ENCODE measurements at places on chromosomes 7 and 10.

DNA sequence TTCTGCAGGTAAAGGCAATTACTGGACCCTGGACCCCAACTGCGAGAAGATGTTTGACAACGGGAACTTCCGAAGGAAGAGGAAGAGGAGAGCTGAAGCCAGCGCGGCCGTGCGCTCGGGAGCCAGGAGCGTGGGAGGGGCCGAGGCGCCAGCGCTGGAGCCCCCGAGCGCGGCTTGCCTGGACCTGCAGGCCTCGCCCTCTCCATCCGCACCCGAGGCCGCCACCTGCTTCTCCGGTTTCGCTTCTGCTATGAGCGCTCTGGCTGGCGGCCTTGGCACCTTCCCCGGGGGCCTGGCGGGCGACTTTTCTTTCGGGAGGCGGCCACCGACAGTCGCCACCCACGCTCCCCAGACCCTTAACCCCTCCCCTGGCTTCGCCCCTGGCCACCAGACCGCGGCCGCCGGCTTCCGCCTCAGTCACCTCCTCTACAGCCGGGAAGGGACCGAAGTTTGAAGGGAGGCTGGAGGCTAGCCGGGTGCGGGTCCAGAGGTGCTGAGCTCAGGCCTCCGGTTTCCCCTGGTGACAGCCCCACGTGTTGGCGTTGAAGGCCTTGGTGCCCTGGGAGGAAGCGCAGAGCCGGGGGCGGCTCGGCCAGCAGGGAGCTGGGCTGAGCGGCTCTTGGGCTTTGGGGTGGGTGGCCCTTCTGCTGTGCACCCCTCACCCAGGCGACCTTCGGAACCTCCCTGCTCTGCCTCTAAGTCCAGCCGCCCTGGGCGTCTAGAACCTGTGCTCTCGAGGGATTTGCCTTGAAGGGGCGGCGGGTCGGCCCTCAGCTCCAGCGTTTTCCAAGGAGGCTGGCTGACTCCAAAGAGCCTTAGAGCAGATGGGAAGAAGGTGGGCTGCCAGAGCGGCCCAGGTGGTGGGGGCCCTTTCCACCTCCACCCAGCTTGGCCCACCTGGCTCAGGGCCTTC lies 1.8 kb downstream of the FOXI2 start:
- no peak for DNase-seq

DNA sequence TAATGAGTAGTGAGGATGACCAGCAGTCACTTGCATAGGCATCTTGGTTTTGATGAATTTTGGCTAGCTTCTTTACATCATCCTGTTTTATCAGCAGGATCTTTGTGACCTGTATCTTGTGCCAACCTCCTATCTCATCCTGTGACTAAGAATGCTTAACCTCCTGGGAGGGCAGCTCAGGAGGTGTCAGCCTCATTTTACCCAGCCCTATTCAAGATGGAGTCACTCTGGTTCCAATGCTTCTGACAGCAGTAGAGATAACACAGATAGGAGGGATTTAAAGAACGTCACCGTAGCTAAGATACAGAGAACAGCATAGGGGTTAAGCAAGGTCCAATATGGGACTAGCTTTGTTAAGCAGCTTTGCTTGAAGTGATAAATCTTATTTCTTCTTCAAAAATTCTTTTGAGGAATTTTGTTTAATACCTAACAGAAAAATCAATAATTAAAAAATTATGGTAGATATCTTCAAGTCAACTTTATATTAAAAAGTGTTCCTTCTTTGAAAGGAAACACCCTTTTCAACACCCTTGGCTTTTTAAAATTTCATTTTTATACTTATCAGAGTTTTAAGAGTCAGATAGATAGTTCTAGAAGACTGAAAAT lies 39.9 kb downstream of the TMEM229A start:
- no peak for DNase-seq

- DNase-seq, result no peak
Measured at GRCh38 chr10:124849111-124849773, 47.6 kb downstream of the ABRAXAS2 start.

- DNase-seq, result no peak
Measured at GRCh38 chr10:15137636-15138035, 30.9 kb downstream of the NMT2 start.

GRCh38 chr10:33382921-33383713 lies 48.6 kb upstream of the NRP1 start:
- DNase-seq, result no peak

DNA sequence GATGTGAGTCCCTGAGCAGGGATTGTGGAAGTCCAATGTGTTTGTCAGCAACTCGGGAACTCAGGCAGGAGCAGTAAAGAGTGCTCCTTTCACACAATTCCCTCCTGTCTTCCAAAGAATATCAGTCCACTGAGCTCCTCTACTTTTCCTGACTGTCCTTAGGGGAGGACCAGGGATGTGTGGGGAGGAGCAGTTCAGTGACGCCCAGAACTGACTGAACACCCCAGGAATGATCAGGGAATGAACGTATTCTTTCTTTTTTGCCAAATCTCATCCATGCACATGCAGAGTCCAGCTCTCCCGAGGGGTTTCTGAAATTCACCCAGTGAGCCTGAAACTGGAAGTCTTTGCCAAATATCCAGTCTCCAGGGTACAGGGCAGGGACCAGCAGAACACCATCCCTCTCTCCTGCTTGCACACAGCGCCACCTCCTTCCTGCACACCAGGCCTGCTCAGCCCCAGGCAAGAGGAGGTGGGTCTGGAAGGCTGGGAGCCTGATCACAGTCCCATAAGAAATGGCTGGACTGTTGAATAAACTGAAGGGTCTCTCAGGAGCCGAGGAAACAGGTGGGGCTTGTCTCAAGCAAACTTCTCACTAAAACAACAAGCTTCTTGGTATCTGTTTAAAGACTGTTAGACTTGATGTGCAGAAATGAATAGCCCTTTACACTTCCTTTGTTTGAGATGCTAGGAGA lies 294.7 kb downstream of the C7orf25 start:
- no peak for DNase-seq

DNA sequence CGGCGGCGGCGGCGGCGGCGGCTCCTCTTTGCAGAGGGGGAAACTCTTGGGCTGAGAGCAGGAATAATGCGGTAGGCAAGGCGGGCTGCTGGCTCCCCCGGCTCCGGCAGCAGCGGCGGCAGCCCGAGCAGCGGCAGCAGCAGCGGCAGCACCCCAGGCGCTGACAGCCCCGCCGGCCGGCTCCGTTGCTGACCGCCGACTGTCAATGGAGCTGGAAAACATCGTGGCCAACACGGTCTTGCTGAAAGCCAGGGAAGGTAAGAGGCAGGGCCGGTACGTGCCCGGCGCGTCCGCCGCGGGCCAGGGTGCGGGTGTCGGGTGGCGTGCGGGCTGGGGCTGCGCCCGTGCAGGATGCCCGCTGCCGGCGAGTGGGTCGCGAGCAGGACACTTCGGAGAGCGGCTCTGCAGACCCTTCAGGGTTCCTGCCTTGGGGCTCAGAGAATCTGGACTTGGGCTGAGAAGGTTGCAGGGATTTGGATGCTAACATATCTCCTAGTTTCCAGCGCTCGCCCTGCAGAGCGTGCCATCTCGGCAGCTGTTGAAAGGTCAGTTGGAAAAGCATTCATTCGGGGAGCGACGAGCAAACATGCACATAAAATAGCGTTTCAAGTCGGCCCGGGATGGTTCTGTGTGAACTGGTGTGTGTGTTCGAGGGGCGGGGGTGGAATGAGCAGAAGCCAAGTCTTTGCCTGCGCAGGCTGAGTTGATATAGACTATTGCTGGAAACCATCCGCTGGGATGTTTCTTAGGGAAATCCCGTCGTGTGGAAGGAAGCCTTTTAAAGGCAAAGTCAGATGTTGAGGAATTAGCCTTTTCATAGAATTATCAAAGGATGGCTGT lies 562 bp downstream of the GRK5 start:
- peak; percentile 11 for DNase-seq

GRCh38 chr7:29987083-29987482 lies 2.5 kb downstream of the SCRN1 start:
- DNase-seq, result no peak

GRCh38 chr7:84583331-84583730 lies 388.7 kb upstream of the SEMA3A start:
- DNase-seq, result no peak

DNA sequence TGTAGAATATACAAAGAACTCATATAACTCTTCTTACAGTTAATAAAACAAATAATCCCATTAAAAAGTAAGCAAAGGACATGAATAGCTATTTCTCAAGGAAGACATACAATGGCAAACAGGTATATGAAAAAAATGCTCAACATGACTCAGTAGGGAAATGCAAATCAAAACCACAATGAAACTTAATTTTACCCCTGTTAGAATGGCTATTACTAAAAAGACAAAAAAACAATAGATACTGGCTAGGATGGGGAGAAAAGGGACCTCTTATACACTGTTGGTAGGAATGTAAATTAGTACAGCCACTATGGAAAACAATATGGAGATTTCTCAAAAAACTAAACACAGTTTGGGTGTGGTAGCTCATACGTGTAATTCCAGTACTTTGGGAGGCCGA lies 37.8 kb downstream of the HERPUD2 start:
- no peak for DNase-seq

- no peak for DNase-seq
Measured at GRCh38 chr7:85479918-85480643, 293.2 kb upstream of the SEMA3D start.

GRCh38 chr10:11336722-11337162 lies 274.7 kb downstream of the USP6NL start:
- DNase-seq, result no peak

DNA sequence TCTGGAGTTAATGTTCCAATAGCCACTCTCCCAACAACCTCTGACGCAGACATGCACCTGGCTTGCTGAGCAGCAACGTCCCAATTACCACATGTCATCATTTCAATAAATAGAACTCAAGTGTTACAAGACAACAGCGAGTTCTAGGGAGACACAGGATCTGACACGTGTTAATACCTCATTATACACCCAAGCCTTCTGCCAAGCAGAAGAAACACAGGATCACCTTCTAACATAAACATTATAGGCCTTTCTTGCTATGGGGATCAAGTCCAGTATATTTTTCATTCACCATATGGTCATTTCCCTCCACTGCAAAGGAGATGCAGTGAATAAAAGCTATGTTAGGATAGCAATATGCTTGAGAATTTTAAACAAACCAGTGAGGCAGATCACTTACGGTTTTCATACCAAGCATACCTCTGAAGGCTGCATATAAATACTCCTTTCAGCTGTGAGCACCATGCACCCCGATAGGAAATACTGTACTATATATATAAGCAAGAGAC lies 74.2 kb downstream of the JAZF1 start:
- DNase-seq, result no peak

GRCh38 chr7:102992938-102993717 lies 80.3 kb downstream of the LRRC17 start:
- no peak for DNase-seq

GRCh38 chr10:121128164-121128563 lies 277.0 kb downstream of the WDR11 start:
- DNase-seq, result no peak

DNA sequence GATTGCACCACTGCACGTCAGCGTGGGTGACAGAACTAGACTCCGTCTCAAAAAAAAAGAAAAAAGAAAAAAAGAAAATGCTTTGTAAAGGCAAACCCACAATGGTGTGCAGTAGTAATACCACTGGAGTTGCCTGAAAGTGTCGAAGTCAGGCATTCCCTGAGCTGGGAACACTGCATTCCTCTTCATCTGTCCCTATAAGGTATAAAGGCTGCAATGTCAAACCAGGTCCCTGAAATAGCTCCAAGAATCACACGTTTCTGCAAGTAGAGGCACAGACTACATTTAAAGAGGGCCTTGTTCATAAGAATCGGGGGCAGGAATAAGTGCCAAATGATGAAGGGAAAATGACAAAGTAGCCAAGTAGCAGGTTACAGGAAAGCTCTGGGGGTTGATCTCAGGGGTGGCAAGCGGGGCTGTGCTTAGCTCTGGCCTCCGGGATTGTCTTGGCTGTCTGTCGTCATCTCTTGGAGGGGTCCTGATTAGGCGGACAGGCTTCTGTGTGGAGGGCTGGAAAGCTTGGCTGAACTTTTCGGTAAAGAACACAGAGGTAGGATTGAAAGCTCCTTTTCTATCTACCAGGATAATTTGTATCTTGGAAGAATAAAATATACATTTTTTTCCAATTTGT lies 109.1 kb downstream of the PFKFB3 start:
- DNase-seq, result no peak

- no peak for DNase-seq
Measured at GRCh38 chr10:60098677-60099601, 192.6 kb upstream of the CCDC6 start.

GRCh38 chr7:522071-522950 lies 2.7 kb upstream of the PDGFA start:
- no peak for DNase-seq

DNA sequence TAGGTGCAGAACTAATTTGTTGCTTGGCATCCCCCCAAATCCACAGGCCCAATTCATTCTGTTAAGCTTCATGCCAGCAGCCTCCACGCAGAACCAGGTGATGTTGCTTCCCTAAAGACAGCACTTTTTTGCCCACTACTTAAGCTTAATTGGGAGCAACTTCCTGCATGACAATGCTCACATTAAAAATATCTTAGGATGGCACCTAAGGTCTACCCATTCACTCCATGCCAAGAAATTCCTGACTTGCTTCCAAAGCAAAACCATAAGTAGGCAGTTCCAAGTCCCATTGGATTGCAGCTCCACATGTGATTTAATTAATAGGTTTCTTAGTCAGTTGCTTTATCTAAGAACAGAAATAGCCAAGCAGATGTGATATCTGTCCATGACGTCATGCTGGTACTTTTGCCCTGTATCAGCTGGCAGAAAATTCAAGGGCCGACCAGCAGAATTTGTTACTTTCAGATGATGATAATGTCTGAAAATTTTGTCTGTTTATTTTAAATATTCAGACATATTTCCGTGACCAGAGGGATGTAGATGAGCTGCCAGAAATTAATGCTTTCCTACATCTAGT lies 325.5 kb downstream of the LHFPL3 start:
- DNase-seq, result no peak

DNA sequence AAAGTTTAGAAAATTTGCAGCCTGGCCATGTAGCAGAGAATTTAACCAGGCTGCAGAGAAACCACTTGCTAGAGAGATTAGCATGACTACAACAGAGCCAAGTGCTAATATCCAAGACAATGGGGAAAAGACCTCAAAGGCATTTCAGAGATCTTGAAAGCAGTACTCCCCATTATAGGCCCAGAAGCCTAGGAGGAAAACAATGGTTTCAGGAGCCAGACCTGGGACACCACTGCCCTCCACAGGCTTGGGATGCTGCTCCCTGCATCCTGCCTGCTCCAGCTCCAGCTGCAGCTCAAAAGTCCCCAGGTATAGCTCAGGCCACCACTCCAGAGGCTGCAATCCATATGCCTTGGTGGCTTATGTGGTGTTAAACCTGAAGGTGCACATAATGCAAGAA lies 101.5 kb upstream of the TMEM72 start:
- DNase-seq, result no peak

DNA sequence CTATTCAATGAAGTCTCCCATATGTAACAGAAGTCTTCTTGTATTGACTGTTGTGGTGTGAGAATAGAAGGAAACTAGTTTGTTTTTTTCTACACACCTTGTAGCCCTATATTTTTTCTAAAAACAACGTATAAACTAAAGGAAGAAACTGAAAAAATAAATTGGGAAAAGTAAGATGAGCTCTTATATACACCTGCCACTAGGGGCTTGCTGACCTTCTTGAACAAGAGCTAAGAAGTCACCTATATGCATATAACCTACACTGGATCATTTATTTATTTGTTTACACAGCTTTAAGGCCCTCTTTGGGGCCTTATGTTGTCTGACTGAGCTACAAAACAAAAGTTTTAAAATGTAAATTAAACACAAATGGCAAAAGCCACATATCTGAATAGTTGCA lies 383.0 kb downstream of the HPSE2 start:
- DNase-seq, result no peak

All from T-helper 1 cell (primary cell).